ENCODE measurements at places on chromosomes 1 and 21.
A peak's percentile ranks its signal among the peaks of the same experiment; 100 is the strongest.

GRCh38 chr1:59480188-59480888 lies 183.4 kb downstream of the FGGY start:
- DNase-seq: no peak

- DNase-seq: no peak
Measured at GRCh38 chr1:234884701-234885100, 243.9 kb downstream of the TOMM20 start.

GRCh38 chr1:33429856-33430691 lies 821 bp downstream of the PHC2 start:
- DNase-seq: peak; percentile 49

- no peak for DNase-seq
Measured at GRCh38 chr21:44865561-44866280, 7.8 kb downstream of the PTTG1IP start.

DNA sequence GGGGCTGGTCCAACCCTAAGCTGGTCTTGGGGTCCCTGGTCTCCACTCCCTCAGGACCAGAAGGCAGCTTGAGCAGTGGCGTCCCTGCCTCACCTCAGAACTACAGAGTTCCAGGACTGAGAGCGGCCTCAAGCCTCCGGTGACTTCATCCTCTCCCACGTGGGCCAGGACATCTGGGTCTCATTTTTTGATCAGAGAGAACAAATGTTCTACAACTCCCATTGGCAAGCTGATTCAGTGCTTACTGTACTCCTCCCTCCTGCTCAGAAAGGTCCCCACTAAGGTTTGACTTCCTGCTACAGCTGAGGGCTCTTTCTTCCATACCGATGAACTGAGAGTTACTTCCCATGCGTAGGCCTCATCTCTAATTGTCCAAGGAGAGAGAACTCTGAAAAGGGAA lies 78.5 kb downstream of the PLXNA2 start:
- DNase-seq: peak; percentile 91

DNA sequence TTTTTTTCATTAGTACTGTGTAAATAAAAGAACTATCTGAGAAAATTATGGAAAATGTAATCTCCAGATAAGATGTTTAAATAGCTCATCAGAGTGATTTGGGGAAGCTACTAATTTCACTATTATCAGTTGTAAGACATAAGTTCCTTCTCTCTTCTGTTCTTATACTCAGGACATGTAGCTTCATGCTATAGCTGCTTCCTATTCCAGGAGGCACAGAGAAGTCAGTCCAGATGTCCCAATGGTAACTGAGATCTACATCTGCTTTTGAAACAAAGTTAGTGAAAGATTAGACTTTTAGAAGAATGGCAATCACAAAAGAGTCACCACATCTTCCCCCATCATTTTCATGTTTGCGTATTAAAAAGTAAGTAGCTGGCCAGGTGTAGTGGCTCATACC lies 5.6 kb downstream of the MAP3K21 start:
- no peak for DNase-seq

GRCh38 chr1:187409341-187409740 lies 580.6 kb downstream of the PLA2G4A start:
- no peak for DNase-seq

DNA sequence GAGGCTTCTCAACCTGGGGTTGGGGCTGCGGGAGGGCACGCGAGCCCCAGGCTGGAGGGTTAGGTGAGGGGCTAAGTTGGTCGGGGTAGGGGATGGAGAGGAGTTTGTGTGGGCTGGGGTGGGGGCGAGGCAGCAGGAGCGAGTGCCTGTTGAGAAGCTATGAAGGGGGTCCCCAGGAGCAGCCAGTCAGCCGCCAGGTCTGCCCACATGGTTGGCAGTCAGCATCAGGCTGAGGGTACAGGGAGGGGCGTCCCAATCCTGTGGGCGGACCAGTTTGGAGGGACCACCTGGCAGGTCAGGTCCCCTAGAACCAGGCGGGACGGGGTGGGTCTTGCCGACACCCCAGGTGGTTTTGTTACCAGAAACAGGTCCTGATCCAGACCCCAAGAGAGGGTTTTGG lies 400 bp upstream of the TRIM17 start:
- DNase-seq: no peak

DNA sequence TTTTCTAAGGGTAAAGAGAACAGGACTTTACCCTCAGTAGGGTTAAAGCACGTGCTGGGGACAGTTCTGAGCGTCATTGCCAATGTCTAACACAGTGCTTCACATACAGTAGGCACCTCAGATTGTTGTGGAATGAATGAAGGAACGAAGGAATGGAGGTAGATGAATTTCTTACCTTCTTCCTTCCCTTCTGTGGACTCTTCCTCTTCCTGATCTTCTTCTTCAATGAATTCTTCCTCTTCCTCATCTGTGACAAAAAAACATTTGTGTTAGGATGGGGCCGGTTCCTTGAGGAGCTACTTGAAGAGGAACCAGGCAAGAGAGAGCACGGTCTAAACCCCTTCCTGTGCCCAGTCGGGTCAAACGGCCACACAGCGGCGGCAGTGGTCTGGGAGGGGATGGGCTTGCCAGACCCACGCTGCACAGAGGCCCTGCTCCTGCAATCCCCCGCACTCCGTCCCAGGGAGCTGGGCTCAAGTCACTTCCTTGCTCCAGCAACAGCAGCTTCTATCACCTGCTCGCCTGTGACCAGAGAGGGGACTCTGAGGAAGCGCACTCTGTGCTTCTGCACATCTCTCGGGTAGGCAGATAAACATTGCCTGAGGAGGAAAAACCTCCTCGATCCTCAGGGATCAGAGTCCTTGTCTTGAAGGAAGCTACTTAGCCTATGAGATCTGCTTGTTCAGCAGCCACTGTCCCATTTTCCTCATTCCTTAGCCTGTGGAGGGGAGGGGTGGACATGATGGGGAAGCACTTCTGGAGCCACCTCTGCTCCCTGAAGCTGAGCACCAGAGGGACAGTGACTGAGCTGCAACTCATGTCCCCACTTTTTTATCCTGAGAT lies 8.0 kb upstream of the SLC30A2 start:
- no peak for DNase-seq

GRCh38 chr1:184507165-184507564 lies 120.3 kb downstream of the C1orf21 start:
- no peak for DNase-seq

DNA sequence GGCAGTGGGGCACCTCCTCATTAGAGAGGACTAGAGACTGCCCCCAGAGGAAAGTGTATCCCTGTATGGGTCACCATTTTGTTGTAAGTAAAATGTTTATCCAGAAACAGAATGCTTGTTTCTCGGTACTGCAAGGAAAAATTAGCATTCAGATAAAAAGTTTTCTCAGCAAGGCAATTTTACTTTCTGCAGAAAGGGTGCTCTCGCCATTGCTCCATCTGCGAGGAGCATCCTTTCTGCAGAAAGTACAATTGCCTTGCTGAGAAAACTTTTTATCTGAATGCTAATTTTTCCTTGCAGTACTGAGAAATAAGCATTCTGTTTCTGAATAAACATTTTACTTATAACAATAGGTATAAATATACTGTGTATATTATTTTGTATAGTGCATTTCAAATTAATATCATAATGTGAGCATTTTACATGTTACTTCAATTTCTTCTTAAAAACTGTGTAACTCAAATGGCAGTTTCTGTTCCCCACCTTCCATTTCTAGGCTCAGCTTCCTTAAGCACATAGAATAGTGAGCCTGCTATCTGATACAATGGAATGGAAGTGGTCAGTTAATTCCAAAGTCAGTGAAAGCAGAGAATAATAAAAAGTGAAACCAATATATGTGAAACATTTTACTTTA lies 76.5 kb upstream of the DESI2 start:
- no peak for DNase-seq

GRCh38 chr1:196590959-196591358 lies 17.3 kb downstream of the KCNT2 start:
- DNase-seq: no peak

- DNase-seq: no peak
Measured at GRCh38 chr1:43585557-43585956, 54.9 kb downstream of the PTPRF start.

DNA sequence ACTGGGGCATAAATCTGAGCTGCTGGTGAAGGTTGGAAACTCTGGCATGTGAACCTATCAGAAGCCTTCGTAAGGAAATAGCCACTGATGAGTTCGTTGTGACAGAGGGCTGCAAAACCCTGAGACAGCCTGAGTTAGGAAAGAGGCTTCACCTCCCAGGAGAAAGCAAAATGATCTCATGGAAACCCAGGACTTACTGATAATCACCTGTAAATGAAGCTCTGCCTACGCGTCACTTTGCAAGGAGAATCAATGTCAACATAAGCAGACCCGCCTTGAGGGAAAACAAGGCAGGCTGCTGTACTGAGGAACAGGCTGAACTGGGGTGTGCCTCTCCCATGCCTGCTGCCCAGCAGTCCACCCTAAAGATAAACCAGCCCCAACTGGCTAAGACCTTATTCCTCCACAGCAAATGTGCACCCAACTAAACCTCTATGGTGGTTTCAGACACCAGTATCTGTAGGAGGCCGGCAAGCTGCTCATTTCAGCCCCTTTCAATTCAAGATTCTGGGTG lies 46.8 kb upstream of the SLC44A3 start:
- no peak for DNase-seq

GRCh38 chr21:16870103-16870502 lies 642.7 kb upstream of the CXADR start:
- peak; percentile 9 for DNase-seq

- DNase-seq: no peak
Measured at GRCh38 chr1:88982055-88982454, 10.4 kb downstream of the KYAT3 start.

- no peak for DNase-seq
Measured at GRCh38 chr1:209187589-209187988, 395.9 kb upstream of the CAMK1G start.

- DNase-seq: no peak
Measured at GRCh38 chr1:162498496-162498810, 835 bp downstream of the UHMK1 start.

DNA sequence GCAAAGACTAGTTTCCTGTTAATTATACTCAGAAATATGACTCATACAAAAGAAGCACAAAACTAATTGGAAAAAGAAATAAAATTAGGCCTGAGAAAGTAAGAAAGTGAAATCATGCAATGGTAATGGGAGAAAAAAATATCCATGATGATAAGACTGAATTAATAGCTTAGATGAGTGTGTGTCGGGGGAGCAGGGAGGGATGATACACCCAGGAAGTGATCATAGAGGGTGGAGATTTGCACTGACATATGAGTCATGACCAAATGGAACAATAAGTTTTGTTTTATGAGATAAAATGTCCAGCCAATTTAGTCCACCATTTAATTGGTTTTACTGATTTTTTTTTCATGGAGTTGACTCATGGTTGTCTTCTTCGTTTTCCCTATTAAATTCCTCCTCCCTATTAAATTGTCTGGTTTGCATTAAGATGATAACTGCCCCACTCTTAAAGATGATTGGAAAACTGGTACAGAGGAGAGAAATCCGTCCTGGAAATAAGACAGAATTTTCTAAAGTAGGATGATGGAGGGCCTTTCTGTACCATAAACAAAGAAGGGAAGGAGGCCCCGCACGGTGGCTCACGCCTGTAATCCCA lies 111.7 kb upstream of the KCNJ6 start:
- peak; percentile 64 for DNase-seq
